ENCODE measurements at places on chromosomes 2 and 18. TPM values are rescaled to one million over a fixed set of nuclear protein-coding genes. Genes with fewer than 3 reads are reported as not detected.

The FAM110C gene
- 1.9 TPM for total RNA-seq

The MEX3C gene
- 16.4 TPM for total RNA-seq

DNA sequence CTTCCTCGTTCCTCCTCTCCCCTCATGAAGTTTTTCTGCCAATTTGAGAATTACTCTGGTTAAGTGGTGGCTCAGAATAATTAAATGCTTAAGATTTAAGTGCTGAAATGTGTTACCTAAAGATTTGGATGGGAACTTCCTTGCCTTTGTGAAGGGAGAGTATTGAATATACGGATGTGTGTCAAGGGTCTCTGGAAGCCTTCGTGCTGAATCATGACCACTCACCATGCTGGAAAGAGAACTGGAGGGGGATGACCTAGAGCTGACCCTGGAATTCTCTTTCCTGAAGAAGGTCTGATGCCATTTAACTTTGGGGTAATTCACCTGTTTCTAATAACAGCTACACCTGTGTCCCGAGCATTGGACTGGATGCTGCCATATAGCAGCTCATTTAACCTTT, 2.2 kb downstream of the MOCOS start:
- DNase-seq = no peak

GRCh38 chr2:150690870-150691269, 203.4 kb upstream of the RND3 start:
- no peak for DNase-seq

The POTEF gene
- total RNA-seq = not detected

The MC5R gene
- total RNA-seq = not detected

The GRHL1 gene
- total RNA-seq = 1.0 TPM

DNA sequence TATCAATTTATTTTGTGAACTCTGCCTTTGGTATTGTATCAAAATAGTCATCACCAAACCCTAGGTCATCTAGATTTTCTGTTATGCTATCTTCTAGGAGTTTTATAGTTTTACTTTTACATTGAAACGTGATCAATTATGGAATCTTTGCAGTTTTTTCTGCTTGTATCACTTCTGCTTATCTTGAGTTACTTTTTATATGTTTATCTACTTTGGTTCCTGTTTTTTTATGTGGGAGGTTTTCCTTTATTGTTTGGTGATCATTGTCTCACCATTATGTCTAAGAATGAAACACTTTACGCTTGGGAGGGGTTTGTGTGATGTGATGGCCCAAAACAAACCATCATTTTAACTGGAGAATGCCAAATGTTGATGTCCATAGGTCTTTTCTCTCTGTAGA, 261.2 kb downstream of the SPAG16 start:
- DNase-seq = no peak

DNA sequence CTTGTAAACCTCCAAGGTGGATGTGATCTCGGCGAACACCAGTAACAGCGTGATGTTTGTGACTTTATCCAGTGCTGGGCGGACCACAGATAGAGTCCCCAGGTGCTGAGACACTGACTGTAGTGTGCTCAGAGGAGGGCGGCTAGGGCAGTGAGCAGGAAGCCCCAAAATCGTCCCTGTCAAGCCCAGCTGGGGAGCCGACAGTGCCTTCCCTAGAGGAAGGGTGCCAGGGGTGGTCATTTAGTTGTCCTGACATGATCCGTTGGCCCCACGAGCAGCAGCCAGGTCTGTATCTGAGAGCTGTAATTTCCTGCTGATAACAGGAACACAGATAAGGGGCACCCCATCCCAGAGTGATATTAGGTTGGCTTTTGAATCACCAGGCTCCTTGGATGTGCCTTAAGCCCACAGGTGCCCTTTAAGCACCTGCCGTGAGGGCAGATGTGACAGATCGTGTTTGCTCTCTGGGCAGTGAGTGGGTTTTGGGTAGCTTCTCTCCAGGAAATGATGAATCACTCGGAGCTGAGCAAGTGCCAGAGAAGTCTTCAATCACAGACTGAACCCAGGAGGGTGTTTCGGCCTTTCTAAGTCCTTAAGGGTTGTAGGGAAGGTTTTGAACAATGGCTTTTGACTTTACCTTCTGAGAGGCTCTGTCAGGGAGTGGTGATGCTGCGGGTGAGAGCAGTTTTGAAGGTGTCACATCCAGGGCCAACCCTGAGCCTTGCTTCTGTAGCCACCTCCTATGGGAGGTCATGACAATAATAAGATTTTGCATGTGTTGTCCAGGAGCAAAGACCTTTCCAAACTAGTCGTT, 7.7 kb downstream of the LPIN1 start:
- no peak for DNase-seq

The ASIC4 gene
- total RNA-seq = not detected

- DNase-seq = no peak
Measured at GRCh38 chr2:10103179-10103578, 19.4 kb upstream of the RRM2 start.

The AQP12A gene
- not detected for total RNA-seq

DNA sequence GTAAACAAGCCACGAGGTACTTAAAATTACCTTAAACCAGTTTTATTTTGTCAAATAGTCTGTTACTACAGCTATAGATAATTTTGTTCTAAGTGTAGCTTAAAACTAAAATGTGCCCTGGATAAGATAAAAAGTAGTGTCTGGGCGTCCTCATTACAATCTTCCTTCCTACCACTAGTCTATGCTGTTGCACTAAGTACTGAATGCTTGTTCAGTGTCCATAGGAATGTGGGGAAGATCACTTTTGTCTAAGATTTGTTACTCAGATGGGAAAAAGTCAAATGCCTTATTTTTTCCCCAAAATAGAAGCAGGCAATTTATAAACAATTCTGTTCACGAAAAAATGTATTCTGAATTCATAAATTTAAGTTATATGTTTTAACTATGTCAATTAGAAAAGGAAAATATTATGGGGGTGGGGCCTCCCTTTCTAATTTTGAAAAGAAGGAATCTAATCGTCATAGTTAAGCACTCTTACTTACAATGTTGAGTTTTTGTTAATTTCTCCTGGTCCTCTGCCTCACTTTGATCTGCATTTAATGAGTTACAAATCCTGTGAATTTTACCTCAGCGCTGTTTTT, 140.4 kb upstream of the VRK2 start:
- DNase-seq = no peak

The VSNL1 gene
- 10.4 TPM for total RNA-seq

DNA sequence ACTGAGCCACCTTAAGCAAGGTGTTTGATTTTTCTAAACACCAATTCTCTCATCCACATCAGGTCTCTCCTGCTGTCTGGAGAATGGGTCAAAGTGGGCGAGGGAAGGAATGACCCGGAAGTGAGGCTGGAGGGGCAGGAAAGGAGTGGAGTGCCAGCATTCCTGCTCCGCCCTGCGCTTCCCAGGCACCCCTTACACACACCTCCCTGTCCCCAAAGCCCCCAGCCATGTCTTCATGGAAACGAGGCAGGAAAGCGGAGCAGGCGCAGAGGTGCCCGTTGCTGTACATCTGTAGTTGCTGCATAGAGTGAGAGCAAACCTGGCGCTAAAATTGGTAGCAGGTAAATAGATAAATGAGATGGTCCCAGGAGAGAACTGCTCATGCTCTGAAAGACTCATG, 27.2 kb upstream of the NT5DC4 start:
- DNase-seq = no peak

DNA sequence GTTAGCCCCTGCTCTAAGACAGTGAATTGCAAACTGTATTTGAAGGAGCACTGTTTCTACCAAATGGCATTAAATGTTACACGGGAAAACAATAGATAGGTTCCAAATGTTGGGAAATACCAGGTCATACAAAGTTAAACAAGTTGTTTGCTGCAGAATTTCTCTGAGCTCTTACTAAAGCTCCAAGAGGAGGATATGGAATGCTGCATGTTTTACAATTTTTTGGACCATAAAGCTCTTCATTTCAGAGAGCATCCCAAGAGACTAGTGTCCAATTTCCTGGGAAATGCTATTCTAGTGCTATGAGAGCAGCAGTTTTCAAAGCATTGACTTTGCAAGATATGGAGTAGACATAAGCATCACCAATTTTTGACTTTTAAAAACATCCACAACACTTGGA, 155.6 kb upstream of the CCDC68 start:
- DNase-seq = no peak

- no peak for DNase-seq
Measured at GRCh38 chr2:71333619-71334018, 2.0 kb downstream of the ZNF638 start.

- DNase-seq = no peak
Measured at GRCh38 chr2:172455121-172455515, 27.7 kb downstream of the ITGA6 start.

GRCh38 chr2:197140045-197140444, 170.5 kb downstream of the ANKRD44 start:
- no peak for DNase-seq

- no peak for DNase-seq
Measured at GRCh38 chr2:240498958-240499260, 58.9 kb downstream of the ANKMY1 start.

GRCh38 chr2:215417400-215417951, 18.4 kb downstream of the FN1 start:
- no peak for DNase-seq

The ALPG gene
- not detected for total RNA-seq

The RNF125 gene
- 3.8 TPM for total RNA-seq

DNA sequence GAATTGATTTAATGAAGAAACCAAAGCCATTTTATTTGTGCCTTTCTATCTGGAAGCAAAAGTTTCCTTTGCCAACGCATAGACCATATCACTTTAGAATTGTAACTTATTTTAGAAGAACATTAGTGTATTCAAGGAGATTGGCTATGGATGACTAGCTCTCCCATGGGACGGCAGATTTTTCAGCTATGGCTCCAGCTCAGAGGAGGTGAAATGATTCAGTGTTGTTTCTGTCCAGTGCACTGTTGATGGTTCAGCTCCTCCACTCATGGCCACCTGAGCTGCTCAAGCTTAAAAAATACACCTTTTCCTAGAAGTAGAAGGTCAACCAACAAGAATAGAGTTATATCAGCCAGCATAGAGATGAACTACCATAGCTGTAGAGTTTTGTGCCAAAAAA, 1597.5 kb upstream of the PIK3C3 start:
- DNase-seq = no peak

The DSG2 gene
- total RNA-seq = 37.1 TPM

The EVX2 gene
- total RNA-seq = not detected

The RTP5 gene
- not detected for total RNA-seq

- DNase-seq = no peak
Measured at GRCh38 chr18:22428672-22429071, 11.0 kb upstream of the CTAGE1 start.

DNA sequence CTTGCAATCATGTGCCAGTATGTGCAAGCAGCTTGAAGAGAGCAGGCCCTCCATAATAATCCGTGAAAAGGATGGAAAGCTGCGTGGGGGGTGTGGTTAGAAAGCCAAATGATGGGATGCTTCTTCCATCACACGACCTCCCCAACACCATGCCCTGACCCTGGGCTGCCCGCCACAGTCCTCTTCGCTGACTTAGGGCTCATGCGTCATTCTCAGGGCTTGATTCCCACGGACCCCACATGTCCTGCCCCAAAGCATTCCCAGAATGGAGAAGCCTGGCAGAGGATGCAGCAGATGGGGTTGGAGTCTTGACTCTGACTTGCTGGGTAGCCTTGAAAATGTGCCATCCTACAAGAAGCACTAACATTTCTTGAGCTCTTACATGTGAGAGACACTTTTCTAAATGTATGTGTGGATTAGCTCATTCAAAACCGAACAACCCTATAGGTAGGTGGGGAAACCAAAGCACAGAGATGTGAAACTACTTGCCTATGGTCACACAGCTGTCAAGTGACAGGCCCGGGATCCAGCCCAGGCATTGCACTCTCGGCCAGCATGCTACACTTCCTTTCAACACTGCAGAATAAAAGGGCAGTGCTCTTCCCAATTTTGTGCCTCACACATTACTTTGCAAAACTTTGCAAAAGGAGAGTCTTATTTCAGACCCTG, 3.7 kb downstream of the TNS1 start:
- no peak for DNase-seq

- no peak for DNase-seq
Measured at GRCh38 chr2:206217743-206218142, 56.7 kb upstream of the ZDBF2 start.

The VAMP5 gene
- total RNA-seq = 56.3 TPM

DNA sequence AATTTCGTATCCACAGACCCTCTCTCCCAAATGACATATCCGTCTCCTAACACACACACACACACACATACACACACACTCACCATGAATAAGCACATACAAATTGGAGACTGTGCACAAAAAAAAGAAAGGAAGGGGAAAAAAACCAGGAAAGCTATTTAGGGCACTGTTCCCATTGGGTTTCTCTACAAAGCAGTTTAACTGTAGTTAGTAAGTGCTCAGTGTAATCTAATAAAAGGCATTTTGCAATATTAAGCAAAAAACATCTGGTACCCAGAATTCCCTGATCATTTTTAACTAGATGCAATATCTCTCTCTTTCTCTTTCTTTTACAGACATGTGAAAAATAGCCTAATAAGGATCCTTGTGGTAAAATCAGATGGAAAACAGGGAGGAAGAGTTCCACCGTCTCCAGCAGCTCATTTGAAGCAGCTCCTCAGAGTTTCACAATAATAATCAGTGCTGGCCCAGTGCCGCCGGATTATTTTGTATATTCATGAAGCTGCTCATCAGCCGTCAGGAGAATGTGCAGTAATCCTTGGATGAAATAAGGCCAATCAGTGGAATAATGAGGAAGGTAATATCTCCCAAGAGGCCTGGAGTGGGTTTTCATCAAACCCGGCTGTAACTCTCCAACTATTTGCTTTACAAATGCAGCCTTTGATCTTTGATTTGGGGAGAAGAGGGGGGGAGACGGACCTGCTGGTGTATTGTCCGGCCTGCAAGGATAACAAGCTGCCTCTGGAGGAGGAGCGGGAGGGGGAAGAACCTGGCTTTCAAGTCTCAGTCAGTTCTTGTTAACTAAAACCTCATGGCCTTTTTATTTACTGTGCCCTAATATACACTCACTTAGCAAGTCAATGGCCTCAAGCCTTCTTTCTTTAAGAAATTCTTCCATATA, 227.6 kb upstream of the SMIM21 start:
- DNase-seq = peak; percentile 53

DNA sequence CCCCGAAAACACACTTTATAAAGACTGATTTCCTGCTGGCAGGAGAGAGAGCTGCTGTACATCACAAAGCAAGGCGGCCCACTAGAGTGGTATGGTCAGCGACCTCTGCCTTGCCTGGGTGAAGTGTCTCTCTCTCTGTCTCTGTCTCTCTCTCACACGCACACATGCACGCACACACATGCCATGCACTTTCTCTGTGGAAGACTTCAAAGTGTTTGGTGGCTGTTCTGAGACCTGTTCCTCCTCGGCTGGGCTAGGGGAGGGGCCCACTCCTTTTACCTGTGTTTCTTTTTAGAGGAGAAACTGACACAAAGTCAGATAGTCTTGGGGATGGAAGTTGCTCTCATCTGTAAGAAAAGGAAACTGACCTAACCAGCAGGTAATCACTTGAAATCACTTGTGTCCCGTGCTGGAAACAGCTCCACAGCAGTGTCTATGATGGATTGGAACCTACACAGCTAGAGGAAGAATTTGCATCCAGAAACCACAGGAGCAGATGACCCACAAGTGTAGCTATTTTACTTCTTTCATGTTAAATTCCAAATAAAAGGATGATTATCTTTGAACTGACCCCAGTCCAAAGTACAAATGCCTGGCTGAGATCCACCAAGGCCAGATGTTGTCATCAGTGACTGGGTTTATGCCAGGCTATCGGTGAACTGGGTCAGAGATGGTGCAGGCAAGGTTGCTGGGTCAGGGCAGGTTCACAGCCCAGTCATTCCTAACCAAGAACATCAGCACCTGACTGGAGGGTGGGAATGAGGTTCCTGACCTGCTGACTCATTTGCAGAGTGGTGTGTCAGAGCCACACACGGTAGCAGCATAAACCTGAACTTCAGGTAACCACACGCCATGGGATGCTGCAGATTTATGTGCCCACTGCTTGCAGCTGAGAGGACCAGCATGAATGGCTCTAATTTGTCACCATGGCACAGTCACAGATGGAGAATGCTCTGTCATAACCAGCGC, 63.0 kb downstream of the NPAS2 start:
- DNase-seq = no peak

The EIF4E2 gene
- 41.1 TPM for total RNA-seq
